ENCODE measurements at places on chromosomes 12 and 14.

- no peak for DNase-seq
Observed at GRCh38 chr14:22735096-22735495, 31.4 kb upstream of the OXA1L start.

DNA sequence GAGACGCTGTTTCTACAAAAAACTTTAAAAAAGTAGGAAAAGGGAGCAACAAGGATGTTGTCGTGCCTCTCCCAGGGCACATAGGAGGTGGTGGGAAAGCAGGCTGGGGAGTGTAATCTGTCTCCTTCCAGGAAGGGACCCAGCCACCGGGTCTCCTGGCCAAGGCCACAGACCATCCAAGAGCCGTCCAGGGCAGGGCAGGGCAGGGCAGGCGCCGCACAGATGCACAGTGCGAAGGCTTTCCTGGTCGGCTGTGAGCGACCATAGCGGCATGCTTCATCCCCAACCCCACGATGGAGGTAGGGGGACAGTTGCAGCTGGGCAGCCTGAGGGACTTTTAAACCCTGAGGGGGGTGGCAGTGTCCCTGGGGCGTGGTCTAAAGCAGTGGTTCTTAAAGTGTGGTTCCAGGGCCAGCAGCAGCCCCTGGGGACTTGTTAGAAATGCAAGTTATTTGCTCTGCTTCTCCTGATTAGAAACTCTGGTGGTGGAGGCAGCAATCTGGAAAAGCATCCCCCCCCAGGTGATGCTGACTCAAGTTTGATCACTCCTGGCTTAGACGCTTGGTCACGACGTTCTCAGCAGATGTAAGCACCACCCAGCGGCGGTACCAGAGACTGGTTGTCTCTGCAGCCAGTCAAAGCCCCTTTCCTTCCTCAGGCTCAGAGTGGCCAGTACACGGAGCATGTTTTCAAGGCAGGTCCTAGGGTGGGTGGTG lies 197.4 kb upstream of the PRMT8 start:
- DNase-seq, result no peak

DNA sequence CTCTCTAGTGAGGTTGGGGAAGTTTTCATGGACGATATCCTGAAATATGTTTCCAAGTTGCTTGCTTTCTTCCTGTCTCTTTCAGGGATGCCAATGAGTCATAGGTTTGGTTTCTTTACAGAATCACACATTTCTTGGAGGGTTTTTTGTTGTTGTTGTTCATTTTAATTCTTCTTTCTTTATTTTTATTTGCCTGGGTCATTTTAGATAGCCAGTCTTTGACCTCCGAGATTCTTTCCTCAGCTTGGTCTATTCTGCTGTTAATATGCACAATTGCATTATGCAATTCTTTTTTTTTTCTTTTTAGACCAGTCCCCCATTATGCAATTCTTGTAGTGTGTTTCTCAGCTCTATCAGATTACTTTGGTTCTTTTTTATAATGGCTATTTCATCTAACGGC lies 338.9 kb downstream of the AEBP2 start:
- no peak for DNase-seq

- no peak for DNase-seq
Observed at GRCh38 chr12:102376181-102376747, 104.1 kb downstream of the IGF1 start.

GRCh38 chr12:101941306-101942249 lies 64.2 kb downstream of the DRAM1 start:
- DNase-seq, result no peak

DNA sequence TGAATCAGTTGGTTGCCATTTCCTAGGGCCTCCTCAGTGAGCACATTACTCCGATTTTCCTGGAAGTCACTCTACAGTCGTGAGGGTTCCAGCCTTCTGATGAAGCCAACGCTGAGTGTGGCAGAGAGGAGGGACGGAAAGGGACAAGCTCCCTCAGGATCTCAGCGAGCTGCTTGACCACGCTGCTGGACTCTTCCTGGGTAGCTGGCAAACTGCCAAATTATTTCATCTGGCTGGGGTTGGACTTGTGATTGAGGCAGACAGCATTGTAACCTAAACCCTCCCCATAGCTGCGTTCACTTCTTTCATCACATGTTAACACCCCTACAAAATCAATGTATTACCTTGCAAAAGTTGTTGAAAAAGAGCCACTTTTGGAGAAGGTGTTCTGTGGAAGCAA lies 69.6 kb upstream of the CHST11 start:
- no peak for DNase-seq

Measured in bone marrow (tissue), 2 donors.